ENCODE measurements at places on chromosomes 13 and 19.

DNA sequence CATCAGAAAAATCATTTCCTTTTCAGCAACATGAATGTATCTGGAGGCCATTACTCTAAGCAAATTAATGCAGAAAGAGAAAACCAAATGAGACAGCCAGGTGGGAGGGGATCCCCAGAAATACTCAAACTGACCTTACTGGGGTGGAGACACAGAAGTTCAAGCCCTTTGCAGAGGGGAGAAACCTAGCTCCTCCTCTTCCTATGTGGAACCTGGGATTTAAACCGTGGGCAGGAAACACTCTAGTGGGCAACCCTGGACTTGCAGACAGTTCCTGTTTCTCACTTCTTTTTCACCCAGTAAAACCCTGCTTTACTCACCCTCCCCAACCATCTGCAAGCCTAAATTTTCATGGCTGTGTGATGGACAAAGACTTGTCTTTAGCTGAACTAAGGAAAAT lies 61.3 kb downstream of the SLITRK6 start:
- no peak for DNase-seq

- DNase-seq = no peak
Observed at GRCh38 chr19:41691268-41691970, 3.3 kb upstream of the CEACAM7 start.

- no peak for DNase-seq
Observed at GRCh38 chr13:31968473-31968872, 63.1 kb upstream of the FRY start.

DNA sequence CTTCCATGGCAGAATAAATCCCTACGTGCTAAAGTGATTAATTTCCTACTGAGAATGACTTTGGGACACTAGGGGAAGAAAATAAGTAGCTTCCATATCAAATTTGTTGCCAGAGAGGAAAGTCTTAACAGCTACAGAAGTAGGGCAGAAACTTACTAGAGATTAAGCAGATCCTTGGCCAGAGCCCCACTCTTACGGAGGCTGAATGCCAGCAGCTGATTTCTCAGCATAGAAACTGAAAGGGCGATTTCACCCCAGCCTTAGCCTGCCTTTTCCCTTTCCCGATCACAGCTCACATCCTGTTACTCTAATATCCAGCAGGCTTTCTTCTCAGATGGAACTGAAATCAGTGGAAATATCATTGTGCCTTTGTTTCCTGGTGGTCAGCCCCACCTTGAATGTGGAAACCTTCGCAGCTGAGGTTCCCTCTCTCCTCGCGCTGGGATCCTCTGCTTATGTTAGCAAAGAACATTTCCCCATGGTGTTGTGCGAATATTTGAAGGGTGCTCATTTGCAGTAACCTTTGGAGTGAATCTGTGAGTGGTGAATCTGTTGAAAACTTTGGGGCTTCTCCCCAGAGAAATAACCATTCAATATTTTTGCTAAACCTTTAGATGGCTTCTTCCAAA lies 8.4 kb downstream of the FAM124A start:
- DNase-seq = no peak

DNA sequence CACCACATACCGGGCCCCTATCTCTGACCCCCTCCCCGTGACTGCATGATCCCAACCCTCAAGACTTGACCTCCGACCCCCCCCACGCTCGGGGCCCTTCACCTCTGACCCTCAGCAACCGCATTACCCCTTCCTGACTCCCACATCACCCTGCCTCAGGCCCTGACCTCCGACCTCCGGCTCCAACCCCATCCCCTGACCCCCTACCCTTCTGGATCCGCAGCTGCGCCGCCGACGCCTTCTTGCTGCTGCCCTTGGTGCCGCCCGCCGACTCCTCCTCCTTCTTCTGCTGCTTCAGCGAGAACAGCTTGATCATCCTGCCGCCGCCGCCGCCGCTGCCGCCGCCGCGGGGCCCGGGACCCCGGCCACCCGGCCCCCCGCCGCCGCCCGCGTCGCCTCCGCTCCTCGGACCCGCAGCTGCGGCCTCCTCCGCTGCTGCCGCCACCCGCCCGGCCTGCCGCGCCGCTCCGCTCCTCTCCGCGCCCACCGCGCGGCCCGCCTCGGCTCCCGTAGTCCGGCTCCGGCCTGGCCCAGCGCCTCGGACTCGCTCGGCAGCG lies at the start of gene UBE2M:
UBE2M (minus strand) TSS at position 546 of the 557 bp plus-strand sequence; CDS start at position 316, 230 bp downstream.
- no peak for DNase-seq

DNA sequence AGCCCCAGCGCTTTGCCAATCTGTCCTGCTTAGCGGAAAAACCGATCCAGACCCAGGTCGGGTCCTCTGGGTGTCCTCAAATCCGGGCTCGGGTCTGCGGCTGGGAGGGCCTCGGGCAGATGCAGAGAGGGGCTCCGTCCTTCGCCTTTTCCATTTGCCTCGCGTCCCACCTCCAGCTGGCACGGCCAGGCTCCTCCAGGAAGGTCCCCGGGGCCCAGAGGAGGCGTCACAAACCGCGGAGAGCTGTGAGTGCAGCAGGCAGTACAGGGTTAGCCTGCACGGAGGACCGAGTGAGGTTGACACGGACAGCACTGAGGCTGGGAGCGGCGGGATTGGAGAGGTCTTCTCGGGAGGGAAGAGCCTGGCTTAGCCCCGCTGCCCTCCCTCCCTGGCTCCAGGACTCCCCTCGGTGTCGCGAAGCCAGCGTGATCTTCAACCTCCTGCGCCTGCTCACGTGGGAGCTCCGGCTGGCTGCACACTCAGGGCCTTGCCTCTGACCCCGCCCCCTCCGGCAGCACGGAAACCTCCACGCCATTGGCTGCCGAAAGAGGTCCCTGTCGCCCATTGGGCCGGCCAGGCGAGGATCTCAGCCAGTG lies 2.8 kb upstream of the IFNL2 start:
- no peak for DNase-seq

- DNase-seq = no peak
Observed at GRCh38 chr13:28181413-28181812, 43.1 kb downstream of the PAN3 start.

- no peak for DNase-seq
Observed at GRCh38 chr19:43773725-43774102, 7.1 kb downstream of the KCNN4 start.

DNA sequence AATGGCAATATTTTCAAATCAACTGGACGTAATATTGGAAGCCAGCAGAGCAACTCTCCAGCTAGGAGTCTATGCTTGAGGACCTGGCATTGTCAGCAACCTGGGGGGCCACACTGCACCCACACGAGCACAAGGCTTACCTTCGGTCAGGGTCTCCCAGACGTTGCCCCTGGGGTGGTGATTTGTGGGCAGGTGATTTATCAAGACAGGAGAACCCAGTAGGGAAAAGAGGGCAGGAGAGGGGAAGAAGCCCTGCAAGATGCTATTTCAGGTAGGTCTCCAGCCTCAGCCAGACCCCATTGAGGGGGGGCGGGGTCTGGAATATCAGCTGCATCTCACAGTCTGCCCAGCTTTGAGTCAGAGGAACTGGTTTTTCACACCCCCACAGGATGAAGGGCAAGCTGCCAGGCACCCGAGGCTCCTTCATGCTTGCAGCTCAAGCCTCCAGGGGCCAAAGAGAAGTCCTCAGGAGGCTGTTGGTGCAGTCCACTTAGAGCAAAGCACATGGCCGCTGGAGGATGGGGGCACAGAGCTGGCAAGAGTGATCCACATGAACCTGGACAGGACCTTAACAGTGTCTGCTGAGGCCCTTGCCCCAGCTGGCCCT lies 80.9 kb upstream of the UQCRFS1 start:
- no peak for DNase-seq

- DNase-seq = no peak
Observed at GRCh38 chr19:50922317-50922853, 11.2 kb upstream of the KLK4 start.

- DNase-seq = no peak
Observed at GRCh38 chr13:95181586-95181985, 119.7 kb downstream of the ABCC4 start.

DNA sequence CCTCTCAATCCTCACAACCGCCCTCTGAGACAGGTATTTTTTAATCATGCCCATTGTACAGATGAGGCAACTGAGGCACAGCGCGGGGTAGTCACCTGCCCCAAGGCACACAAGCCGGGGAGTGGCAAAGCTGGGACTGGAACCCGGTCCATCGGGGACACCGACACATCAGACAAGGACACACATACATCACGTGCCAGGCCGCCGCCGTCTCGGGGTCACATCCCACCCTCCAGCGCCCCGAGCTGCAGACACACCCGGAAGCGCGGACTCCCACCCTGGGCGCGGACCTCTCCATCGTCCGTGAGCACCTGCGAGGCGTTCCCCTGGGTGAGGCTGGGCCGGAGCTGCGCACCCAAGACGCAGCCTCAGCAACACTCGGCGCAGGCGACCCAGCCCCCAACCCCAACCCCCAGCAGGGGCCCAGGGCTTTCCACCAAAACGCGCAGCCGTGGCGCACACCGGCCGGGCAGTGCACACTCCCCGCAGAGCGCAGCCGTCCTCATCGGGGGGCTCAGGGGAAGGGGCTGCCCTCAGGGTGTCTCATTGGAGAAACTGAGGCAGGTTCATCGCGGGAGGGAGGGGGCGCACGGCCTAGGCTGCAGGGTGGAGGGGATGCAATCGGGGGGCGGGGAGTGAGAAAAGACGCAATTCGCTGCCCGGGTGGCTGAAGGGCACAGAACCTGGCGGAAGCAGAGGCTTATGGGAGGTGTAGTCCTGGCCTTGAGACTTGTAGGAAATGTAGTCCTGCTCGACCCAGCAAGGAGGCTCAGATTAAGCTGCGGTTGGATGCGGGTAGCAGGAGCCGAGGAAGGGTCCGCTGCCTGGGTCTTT lies 1.9 kb upstream of the LMTK3 start:
- peak; percentile 77 for DNase-seq

DNA sequence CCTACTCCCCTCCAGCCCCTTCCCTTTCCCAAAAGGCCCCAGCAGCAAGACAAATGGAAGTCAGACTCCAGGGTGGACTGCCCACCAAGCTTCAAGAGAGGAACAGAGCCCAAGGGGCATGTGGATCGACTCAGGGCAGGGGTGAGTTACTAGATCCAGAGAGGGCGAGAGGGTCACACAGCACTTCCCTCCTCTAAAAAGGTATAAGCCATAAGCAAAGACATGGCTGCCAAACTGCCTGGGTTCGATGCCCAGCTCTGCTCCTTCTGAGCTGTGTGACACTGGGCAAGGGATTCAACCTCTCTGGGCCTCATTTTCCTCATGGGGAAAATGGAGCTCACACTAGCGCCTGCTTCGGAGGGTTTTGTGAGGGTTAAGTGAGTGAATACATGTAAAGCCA lies 3.8 kb downstream of the PPP1R14A start:
- no peak for DNase-seq

GRCh38 chr19:11541238-11541637 lies 2.6 kb downstream of the CNN1 start:
- no peak for DNase-seq

DNA sequence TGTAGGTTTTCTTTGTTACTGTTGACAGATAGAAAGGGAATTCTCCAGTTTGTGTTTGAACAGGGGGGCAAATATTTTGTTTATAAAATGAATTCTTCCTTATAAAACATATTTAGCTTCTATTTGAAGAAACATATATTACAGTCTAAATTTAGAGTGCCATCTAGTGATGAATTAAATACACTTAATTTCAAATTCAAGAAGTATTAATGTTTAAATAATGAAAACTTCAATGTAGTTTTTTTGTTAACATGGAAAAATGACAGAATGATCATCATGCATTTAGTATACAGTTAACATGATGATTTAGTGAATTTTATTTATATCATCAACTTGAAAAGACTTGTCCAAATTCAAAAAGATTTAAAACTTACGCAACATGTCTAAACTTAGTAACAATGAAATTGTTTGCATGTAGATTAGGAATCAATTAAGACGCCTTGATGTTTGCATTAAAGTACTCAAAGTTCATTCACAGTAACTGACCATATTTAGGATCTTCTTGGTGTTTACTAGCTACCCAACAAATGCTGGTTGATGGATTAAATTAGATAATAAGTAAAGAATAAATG lies 765.9 kb upstream of the SLITRK1 start:
- DNase-seq = no peak
